ENCODE measurements at places on chromosomes 11 and 22. TPM values are rescaled to one million over a fixed set of nuclear protein-coding genes. Genes with fewer than 3 reads are reported as not detected.

Gene MUC5AC
- polyA plus RNA-seq: not detected

Gene FREY1
- polyA plus RNA-seq: 1.4 TPM

Gene OR10G8
- not detected for polyA plus RNA-seq

Gene PDE3B
- 7.5 TPM for polyA plus RNA-seq

Gene NXPE1
- polyA plus RNA-seq: not detected

Gene CSNK1E
- 207 TPM for polyA plus RNA-seq

Gene PHF21B
- 8.4 TPM for polyA plus RNA-seq

Gene PKP3
- polyA plus RNA-seq: 8.4 TPM

Gene SDHAF2
- 49.7 TPM for polyA plus RNA-seq

Gene CEND1
- 1.3 TPM for polyA plus RNA-seq

Gene JHY
- polyA plus RNA-seq: 12.5 TPM

Gene MFNG
- polyA plus RNA-seq: 10.3 TPM

Gene USP35
- polyA plus RNA-seq: 8.2 TPM

Gene KDELR3
- polyA plus RNA-seq: 8.4 TPM

Gene PKNOX2
- polyA plus RNA-seq: 15.1 TPM

Gene LDHAL6A
- 1.2 TPM for polyA plus RNA-seq

Gene OR51L1
- 0.24 TPM for polyA plus RNA-seq

Gene MUC5B
- not detected for polyA plus RNA-seq

Gene HBE1
- polyA plus RNA-seq: 6.6 TPM

Gene OTUB1
- 106 TPM for polyA plus RNA-seq

Gene NAALAD2
- polyA plus RNA-seq: 23.3 TPM

Gene TBX1
- polyA plus RNA-seq: 0.32 TPM

Gene OR8G5
- not detected for polyA plus RNA-seq

Gene OR8H1
- not detected for polyA plus RNA-seq

Gene SEC14L6
- 8.9 TPM for polyA plus RNA-seq

Gene PGA4
- 0.46 TPM for polyA plus RNA-seq

Gene BIK
- 1.3 TPM for polyA plus RNA-seq

Gene KRTAP5-7
- polyA plus RNA-seq: 0.10 TPM

Gene SLC22A25
- polyA plus RNA-seq: 0.03 TPM

Gene C11orf52
- polyA plus RNA-seq: 12.2 TPM

Gene GRIK4
- 1.4 TPM for polyA plus RNA-seq

Gene ZNF143
- polyA plus RNA-seq: 27.1 TPM

Data from left renal cortex interstitium (tissue), 4 donors.